Left ventricle myocardium inferior (tissue), 1 donor: ENCODE measurements at places on chromosomes 11 and 22.

DNA sequence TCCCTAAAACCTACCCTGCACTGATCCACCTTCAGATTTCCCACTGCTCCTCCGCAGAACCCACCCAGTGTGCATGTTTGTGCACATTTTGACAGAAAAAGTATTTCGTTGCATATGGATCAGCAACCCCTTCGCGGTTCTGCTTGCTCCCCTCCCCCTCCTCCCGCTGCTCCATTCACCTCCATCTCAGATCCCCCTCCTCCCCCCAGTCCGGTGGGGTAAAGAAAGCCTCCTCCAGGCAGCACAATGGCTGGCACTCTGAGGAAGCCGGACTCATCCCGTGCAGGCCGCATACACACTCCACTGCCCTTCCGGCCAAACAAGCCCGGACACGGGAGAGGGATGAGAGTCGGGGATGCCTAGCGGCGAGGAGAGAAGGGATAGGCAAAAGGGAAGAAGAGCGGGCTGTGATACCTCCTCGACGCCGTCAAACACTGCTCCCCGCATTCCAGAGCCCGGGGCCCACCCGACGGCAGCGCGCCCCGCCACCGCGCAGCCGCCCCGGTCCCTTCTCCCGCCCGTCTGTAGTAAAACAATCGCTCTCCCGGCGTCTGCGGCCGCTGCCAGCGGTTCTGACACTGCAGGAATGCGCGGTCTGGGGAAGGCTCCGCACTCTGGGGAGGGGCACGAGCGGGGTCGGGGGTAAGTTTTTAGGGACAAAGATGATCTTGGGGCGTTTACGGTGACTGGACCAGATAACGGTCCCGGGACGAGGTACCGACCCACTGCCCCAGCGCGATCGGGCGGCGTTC is 915 bp downstream of the FEZ1 start:
- peak; percentile 37 for DNase-seq

DNA sequence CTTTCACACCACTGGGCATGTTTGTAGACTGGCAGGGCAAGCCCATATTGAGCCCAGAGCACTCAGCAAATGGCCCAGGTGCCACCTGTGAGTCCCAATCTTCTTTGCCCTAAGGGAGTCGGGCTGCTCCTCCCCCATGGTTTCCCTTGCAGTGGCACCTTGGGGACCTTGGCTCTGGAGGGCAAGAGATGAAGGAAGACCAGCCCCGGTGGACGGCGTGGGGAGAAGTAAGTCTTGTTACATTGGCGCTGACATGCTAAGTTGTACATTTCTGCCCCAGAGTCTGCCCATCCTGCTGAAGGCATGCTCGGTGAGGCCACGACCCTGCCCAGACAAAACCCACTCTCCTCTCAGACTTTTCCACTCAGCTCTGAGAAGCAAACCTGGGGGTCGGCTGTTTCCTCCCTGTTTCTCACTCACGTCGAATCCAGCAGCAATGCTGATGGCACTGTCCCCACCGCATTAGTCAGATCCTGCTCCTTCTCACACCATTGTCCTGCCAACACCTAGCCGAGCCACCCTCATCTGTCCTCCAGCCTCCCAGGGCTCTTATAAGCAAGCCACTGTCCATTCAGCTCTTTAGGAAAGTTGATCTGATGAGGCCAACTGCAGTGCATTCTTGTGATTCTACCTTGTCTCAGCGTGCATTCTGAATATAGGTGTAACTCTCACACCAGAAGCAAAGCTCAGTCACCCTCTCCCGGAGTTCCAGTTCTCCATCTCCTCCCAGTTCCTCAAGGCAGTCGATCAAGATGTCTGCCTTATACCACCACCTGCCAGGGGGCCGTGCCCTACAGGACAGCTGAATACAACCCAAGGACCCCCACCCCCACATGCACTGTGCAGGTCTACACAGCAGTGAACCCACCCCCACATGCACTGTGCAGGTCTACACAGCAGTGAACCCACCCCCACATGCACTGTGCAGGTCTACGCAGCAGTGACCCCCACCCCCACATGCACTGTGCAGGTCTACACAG is 827.1 kb downstream of the TBC1D22A start:
- no peak for DNase-seq

DNA sequence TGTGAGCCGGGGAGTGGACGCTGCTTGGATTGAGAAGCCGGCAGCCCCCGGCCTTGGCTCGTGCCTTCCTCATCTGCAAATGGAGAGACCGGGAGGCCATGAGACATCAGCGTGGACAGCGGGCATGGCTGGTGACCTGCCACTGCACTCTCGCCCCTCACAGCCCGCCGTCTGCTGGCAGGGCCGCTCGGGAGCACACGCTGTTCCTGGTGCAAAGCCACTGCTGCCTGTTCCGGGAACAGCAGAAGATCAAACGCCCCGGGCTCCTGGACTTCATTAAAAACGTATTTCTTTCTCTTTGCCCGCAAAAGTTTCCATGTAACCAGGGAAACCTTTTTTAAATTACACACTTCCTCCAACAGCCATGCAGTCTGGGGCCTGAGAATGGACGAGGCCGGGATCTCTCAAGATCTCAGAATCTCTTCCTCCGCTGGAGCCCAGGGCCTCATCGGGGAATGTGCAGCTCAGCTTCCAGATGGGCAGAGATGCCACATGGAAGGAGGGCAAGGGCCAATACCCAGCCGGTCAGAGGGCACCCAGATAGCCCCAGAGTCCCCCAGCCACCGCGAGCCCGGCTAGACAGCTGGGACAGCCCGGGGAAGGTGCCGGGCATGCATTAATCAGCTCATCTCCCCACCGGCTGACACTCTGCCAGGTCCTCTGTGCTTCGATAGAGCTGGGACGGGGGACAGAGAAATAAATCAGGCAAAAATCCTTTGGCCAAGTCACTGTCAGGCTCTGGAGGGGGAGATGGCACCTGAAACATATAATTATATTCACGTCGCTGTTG is 62.8 kb upstream of the PRR5 start:
- no peak for DNase-seq

DNA sequence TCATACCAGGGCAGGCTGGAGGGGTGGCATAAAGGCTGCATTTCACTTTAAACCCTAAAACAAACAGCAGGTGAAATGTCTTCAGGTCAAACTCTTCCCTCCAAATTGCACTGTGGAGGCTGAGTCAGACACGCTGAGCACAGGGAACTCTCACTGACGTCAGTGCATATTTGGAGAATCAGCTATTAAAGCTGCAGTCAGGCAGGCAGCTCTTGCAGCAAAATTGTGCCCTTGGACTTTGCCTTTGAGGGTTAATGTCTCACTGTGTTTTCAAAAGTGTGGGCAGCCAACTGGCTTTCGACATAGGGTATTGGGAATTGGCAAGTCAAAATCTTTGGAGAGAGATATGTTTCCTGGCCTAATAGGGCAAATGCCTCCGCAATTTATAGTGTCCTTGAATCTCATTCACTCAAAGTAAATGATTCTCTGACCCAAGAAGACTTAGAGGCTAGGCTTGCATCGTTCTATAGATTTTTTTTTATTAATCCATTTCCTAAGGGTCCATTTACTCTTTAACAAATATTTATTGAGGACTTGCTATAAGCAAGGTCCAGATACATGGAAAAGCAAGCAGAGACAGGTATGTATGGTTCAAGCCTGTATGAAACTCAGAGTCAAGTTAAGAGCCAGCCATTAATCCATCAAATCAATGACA is 27.7 kb upstream of the SMCO4 start:
- DNase-seq = no peak

DNA sequence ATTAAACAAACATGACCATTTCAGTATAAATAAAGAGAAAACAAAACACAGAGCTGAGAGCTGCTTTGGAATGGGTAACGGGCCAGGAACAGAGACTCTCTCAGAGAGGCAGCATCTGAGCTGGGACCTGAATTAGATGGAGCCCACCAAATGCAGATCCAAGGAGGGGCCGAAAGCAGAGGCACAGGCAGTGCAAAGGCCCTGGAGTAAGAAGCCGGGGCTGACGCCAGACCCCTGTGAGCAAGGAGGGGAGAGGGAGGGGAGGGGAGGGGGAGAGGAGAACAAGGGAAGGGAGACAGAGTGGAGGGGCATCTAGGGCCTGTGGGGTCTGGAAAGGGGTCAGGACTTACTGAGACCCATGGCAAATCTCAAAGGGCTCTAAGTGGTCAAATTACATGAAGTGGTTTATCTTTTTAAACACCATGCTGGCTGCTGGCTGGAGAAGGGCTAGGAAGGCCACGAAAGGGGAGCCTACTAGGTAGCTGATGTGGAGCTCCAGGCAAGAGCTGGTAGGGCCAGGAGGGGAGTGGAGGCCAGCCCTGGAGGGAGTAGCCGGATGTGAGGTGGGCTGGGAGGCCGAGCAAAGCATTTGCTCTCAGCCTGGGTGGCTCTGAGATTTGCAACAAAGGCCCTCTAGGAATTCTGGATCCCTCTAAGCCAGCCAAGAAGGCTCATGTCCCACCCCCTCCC is 3.2 kb downstream of the OSBPL5 start:
- no peak for DNase-seq

DNA sequence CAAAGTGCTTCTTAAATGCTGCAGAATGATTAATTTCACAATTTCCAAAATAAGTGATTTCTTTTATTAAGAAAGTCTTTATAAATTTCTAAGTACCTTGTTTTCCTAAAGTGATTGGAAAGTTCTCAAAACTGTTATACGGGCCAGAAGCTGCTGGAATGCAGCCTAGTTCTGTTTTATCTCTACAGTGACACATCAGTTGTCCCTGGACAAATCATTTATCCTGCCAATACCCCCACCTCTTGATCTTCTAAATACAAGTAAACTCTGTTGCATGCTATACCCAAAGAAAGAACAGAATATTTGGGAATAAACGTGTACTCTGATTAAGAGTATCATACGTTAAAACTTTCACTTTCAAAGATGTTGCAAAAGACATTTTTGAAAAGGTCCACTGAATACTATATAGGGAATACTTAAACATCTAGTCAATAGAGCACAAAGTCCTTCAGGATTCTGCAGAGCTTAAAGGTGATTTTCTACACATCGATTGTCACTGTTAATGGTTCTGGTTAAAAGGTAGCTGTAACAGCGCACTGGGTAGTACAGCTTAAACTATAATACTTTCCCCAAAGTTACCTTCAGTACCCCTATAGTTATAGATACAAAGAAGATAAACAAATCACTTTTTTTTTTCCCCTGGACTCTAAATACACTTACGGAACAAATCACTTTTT is 92.1 kb upstream of the APOA1 start:
- DNase-seq = no peak

- DNase-seq = no peak
Measured at GRCh38 chr11:71184421-71185210, 67.8 kb downstream of the SHANK2 start.

DNA sequence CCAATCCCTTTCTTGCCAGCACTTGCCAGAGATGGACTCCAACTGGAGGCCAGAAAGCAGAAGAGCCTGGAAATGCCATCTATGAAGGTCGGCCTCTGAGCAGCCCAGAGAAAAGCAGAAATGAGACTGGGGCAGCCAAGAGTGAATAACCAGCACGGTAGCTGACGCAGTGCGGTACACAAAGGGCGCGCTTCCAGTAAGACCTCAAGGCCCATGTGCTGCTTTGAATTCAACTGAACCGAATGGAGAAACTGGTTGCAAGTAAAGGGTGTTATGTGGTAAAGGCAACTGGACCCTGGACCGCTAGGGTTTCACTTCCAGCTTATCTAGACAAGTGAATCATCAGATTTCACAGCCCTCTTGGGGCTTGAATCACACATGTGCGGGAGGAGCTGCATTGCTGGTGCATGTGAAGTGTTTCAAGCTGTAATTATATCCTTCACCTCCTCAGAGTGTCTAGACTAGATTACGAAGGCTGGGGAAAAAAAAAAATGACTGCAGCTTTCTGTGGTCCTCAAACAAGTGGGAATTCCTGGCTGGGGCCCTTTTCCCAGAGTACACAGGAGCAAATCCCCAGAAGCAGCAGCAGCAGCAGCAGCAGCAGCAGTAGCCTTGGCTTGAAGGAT is 128.9 kb downstream of the CCDC34 start:
- DNase-seq = peak; percentile 31

DNA sequence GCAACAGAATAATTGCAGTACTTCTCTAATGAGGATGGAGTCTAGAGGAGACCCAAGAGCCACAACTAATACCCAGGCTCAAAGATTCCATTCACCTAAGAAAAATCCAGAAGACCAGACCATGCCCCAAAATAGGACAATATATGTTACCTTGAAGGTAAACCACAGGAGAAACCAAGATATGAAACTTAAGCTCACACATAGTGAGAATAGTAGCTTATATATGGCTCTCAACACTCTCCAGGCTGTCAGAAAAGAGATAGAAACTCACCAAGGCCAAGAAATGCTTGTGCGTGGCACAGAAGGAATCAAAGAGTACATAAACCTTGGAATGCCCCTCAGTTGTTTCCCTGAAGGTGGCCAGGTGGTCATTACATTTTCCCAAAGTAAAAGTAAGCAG is 9.1 kb downstream of the FAM111A start:
- no peak for DNase-seq

- no peak for DNase-seq
Measured at GRCh38 chr11:934527-934926, 8.9 kb downstream of the AP2A2 start.

DNA sequence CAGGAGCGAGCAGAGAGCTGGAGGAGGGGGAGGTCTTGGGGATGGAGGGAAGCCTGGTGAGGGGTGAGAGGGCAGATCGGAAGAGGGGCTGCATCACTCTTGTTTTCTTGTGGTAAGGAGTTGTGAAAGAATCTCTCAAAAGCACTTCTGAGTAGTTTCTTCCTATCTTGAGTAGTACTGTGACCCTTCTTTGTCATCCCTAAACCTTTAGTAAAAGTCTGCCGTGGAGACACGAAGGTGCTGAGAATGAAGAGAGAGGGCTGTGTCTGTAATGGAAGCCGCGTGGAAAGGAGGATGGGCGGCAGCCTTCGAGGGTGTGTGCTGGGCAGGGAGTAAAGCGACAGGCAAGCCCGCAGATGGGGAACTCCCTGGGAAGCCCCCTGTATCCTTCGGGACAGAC is 237.8 kb downstream of the TBC1D22A start:
- no peak for DNase-seq

DNA sequence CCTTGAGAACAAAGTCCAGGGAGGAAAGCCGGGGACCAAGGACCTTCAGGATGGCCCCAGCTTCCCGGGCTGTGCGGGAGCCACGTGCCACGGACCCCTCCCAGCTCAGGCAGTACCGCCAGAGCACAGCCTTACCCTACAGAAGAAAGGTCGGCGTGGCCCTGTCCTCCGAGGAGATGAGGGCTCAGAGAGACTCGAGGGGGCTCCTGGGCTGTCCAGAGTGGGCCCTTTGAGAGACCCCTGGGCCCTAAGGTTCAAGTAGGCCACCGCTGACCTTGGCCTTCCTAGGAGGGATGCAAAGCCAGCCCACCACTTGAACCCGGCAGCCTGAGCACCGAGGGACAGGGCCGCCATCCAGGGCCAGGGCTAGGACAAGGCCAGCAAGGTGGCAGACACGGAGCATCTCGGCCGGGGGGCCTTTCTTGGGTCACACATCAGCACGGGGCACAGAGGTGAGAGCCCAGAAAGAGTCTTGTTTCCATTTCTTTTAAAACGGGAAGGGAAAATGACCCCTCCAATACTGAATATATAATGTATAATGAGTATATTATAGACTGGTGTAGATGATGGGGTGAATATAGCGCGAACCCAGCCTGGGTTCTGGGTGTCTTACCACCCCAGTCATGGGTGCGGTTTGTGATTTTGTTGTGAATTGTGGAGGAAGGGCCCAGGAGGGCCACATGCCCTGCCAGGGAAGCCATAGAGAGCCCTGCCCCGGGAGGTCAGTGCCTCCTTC is 34.4 kb upstream of the PPARA start:
- DNase-seq = no peak
